ENCODE measurements at places on chromosomes 2 and 18. TPM values are rescaled to one million over a fixed set of nuclear protein-coding genes. Genes with fewer than 3 reads are reported as not detected.

The GREB1L gene
- polyA plus RNA-seq: 4.0 TPM

- peak; percentile 78 for DNase-seq
Measured at GRCh38 chr2:69012310-69013141, 453 bp upstream of the ANTXR1 start.

DNA sequence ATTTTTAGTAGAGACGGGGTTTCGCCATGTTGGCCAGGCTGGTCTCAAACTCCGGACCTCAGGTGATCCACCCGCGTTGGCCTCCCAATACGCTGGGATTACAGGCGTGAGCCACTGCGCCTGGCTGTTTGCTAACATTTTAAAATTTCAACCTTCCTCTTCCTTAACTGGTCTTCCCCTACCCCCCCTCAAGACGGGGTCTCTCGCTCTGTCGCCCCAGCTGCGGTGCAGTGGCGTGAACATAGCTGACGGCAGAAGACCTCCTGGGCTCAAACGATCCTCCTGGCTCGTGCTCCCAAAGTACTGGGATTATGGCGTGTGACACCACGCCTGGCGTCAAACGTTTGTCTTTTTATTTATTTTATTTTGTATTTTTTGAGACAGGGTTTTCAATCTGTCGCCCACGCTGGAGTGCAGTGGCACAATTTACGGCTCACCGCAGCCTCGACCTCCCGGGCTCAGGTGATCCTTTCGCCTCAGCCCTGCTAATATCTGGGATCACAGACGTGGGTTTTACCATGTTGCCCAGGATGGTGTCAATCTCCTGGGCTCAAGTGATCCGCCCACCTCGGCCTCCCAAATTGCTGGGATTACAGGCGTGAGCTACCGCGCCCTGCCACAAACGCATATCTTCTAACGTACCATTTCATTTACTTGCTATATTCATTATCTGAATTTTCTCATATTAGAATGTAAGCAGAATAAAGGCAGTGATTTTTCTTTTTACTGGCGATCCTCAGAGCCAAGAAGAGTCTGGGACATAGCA is 984 bp upstream of the MSH2 start:
- no peak for DNase-seq

- no peak for DNase-seq
Measured at GRCh38 chr2:234932591-234933168, 19.1 kb upstream of the SH3BP4 start.

The GKN1 gene
- polyA plus RNA-seq: not detected

GRCh38 chr2:20488201-20488641 is 41.3 kb downstream of the RHOB start:
- DNase-seq: no peak

DNA sequence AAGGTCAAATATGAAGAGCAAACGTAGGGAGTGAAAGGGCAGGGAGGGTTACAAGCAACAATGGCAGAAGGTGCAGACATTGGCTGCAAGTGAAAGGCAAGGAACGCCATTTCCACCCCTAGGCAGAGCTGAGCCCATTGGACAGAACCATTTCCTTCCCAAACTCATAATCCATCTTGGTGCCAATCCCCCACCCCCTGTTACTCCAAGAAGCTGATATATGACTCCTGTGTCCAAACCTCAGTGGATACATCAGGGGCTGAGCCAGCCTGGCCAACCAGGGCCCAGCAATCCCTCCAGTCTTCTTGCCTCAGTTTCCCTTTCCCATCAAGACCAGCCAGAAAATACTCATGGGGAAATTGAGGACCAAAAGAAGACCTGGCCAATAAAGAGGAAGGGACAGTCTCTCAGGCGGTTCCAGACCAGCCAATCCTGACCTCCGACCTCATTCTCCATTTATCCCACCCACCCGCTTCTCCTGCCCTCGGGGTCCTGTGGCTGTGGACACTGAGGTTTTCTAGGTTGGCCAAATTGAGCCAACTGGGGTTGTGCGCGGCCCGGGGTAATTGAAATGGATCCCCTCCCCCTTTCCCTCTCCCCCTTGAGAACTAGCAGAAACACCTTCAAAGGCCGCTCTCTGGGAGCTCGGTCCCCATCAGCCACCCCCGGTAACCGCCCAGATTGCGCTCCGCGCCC is 24.8 kb downstream of the TNS1 start:
- DNase-seq: no peak

The TMEM178A gene
- 102 TPM for polyA plus RNA-seq

DNA sequence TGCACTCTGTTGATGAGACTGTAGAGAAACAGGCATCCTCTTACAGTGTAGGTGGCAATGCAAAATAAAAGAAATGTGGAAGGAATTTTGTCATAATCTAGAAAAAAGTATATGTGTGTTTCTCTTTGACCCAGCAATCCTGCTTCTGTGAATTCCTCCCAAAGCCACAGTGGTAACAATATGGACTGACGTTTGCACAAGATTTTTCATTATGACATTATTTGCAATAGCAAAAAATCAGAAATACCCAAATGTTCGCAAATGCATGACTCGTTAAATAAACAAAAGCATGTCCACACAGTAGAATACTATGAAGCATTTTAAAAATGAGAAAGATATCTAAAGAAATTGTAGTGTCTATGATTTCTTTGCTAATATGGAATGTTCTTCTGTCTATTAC is 255.2 kb upstream of the NRP2 start:
- DNase-seq: no peak

- DNase-seq: no peak
Measured at GRCh38 chr2:32652555-32653209, 24.8 kb downstream of the TTC27 start.
